ENCODE measurements at places on chromosomes 5 and 9.

DNA sequence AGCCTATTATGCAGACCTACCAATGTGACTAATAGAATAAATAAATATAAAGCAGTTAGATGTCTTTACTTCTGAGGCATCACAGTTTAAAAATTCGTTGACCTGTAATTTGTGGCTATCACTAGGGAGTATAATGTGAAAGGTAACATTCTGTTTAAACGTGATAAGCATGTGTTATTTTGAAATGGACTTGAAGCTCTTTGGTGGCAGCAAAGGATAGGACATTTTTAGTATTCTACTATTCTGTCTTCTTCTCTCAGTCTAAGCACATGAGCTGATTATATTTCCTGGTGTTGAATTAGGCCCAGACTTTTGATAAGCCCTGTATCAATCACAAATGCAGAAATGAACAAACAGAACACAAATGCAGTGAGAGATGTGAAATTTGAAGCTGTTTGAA, 974.0 kb upstream of the CDH10 start:
- DNase-seq = no peak

DNA sequence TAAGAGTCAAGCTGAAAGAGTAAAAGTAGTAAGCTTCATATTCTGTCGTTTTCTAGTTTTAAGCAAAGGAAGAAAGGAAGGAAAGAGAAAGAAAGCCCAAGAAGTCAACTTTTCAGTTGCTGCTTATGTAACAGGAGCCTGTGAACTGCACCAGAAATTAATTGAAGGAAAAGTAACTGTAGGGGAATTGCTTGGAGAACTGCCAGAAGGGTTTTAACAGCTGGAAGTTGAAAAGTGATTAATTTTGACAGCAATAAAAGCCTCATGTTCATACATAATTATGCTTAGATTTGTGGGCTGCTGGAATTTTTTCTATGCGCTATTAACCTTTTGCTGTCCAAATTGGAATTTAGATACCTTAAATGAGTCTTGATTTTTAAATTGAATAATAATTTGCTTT, 255.7 kb downstream of the ENC1 start:
- no peak for DNase-seq

GRCh38 chr9:18941060-18941740, 91.8 kb downstream of the SAXO1 start:
- no peak for DNase-seq

DNA sequence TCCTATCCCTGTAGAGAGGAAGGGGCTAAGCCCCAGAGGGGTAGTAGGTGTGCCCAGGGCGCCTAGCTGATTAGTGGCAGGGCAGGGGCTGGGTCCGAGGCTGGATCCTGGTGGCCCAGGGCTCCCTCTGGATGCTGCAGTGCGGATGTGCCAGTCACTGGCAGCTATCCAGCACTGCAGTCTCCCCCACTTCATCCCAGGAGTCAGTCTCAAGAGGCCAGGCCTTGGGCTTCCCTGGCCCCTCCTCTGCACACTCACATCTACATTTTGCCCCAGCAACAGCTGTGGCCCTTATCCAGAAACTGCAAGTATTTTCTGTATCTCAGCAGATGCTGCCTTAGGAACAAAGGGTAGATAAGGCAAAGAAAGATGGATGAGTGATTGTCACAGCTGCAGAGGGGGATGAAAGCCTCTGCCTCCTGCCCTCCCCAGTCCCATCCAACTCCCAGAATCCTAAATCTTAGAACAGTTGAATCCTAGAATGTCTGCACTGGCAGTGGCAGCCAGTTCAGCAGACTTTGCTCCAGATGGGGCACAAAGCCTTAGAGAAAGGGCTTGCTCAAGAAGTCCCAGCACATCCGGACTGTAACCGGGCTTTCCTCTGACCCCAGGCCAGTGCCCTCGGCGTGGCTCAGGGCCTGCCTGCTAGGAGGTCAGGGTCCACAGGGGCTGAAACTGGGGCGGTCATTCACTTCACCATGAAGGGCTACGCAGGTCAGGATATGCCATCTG, 1.6 kb downstream of the ANXA6 start:
- DNase-seq = no peak

DNA sequence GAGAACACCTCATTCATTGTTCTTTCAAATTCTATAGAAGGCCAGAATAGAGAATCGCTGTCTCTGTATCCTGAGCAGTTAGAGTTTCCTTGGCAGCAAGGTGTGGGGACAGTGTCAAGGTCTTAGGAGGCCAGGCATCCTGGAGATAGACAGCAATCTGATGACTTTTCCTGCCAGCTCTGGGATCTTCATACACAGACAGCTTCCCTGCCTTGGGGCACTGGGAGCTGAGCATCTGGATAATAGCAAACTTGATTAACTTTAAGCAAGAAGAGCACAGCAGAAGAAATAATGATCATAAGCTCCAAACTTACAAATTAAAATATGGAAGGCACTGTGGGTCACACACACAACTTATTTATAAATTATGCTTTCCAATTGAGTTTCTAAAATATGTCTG, 86.1 kb upstream of the STK32A start:
- no peak for DNase-seq

DNA sequence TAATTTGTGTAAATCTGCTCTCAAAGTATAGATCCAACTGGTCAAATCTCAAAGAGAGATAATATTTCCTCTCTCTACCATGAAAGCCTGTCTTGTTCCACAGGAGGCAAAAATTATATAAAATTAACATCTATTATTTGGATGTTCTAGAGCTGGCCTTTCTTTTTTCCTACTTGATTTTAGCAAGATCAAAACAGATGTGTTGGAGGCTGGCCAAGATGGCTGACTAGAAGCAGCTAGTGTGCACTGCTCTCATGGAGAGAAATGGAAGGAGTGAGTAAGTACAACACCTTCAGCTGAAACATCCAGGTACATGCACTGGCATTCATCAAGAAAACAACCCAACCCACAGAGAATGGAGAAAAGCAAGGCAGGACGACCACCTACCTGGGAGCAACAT, 298.6 kb upstream of the SLC24A2 start:
- DNase-seq = no peak

- DNase-seq = no peak
Observed at GRCh38 chr5:666816-667498, 26.2 kb downstream of the TPPP start.

DNA sequence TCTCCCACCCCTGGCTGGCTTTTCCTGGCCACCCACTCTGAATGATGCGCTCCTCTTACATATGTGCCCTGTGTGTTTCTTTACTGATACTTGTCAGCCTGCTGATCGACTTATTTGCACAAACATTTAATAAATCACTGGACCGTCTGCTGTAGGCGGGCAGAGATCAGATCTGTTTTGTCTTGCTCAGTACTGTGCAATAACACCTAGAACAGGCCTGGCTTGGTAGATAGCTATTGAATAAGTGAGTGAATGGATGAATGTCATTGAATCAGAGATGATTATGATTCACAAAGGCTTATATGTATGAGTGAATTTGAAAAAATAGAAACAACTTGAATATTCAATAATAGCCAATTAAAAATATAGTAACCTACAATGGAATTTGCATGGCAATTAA, 165.1 kb downstream of the RGS3 start:
- DNase-seq = no peak

DNA sequence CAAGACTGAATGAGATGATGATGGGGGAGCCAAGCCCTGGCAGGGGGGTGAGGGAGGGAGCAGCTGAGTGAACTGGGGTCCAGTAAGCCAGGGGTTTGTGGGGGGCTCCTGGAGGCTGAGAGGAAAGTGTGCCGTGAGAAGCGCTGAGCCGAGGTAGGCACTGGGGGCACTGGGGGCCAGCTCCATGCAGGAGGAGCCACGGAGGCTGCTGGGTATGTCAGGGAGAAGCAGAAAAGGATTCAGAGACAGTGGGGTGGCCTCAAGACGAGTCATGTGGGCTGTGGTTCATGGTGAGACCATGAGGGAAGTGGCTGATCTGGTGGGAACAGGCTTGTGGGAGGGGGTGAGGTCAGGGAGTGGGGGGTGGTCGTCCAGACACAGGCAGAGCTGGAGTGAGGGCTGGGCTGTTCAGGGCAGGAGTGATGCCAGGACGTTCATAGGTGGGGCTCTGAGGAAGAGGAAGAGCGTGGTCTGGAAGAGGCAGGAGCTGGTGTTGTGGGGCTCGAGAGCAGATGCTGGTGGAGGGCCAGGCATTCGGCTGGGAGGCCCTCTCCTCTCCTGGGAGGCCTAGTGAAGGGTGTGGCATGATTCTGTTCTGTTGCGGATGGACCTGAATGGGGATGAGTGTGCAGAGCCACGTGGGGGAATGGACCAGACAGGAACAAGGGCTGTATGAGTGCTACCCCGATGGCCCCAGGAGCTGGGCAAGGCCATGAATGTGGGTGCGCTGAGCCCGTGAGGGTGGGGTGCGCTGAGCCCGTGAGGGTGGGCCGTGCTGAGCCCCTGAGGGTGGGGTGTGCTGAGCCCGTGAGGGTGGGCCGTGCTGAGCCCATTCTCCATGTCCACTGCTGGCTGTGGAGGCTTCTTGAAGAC, 92.7 kb upstream of the CACNA1B start:
- DNase-seq = no peak

DNA sequence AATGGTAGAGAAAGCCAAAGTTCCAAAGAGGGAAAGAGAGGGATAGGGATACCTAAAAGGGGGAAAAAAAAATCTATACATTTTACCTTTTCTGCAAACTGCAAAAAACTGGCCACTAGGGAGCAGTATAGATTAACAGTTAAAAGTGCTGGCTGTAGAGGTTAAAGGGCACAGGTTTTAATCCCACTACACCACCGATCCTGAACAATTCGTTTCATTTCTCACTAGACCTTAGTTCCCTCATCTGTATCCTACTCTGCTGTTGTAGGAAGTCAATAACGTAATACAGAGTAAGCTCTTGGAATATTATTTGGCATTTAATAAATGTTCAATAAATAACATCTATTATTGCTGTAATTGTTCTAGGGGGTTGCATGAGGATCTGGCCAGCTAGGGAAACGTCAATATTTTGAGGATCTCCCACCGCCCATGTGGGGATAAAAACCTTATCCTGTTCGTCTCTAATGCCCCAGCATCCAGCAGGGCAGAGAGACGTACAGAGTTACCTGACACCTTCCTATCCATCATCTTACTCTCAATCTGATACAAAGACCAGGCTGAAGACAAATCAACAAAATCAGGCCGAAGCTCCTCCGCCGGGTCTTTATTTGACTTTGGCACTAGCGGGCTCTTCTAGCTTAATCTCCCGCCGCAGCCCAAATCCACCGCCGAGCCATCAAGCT, 757 bp downstream of the CDC26 start:
- DNase-seq = no peak

- no peak for DNase-seq
Observed at GRCh38 chr9:137685741-137686420, 67.1 kb downstream of the EHMT1 start.

DNA sequence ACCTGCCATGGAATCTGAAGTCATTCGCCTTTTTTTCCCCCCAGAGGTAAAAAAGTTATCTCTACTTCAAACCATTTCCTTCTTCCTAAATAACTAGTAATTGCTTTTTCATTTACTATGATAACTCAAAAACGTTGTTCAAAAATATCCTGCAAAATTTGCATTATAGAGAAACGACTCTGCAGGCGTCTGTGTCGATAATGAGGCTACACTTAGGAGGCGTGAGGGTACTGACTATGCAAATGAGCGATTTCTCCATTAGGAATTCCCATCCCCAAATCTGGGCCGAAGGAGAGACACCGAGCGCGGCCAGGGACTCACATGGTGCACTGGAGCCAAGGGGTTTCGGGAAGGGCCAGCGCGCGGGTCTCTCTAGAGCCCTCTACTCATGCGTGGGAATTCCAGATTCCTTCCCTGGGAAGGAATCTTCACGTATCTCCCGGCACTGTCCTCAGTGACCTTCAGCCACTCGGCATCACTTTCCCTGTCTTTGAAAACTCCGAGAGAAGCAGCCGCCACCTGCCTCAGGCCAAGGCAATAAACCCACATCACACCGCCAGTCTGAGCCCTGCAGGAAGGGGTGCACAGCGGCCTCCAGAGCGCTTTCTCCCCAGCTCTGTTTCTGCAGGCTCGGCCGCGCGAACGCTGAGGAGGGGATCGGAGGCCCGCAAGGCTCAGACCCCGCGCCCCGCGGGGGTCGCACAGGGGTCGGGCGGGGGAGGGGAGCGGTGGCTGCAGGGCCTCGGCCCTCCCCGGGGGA, 718 bp upstream of the DENND4C start:
- DNase-seq = peak; percentile 40

GRCh38 chr5:165405340-165405739, 1899.9 kb downstream of the MAT2B start:
- DNase-seq = no peak

DNA sequence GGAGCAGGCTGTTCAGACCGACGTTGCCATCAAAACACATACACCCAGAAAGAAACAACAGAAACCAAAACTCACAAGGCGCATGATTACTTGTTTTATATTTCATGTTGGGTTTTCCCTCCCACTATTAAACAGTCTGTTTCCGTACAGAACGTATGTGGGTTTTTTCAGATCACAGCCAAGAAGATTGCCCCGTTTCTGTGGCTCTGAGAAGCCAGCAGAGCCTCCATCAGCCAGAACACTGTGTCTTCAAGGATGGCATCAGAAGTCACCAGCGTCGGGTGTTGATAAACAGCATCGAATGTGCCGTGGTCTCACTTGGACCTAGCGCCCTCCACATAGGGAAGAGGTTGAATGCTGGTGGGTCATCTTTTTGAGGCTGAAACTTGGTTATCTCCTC, 42.8 kb downstream of the FAM78A start:
- DNase-seq = no peak

- no peak for DNase-seq
Observed at GRCh38 chr5:83513491-83513890, 41.9 kb downstream of the VCAN start.

- no peak for DNase-seq
Observed at GRCh38 chr9:131036529-131037334, 27.8 kb downstream of the LAMC3 start.

GRCh38 chr5:35803191-35803651, 53.5 kb upstream of the IL7R start:
- no peak for DNase-seq

- DNase-seq = no peak
Observed at GRCh38 chr5:56129288-56129687, 103.8 kb downstream of the ANKRD55 start.

DNA sequence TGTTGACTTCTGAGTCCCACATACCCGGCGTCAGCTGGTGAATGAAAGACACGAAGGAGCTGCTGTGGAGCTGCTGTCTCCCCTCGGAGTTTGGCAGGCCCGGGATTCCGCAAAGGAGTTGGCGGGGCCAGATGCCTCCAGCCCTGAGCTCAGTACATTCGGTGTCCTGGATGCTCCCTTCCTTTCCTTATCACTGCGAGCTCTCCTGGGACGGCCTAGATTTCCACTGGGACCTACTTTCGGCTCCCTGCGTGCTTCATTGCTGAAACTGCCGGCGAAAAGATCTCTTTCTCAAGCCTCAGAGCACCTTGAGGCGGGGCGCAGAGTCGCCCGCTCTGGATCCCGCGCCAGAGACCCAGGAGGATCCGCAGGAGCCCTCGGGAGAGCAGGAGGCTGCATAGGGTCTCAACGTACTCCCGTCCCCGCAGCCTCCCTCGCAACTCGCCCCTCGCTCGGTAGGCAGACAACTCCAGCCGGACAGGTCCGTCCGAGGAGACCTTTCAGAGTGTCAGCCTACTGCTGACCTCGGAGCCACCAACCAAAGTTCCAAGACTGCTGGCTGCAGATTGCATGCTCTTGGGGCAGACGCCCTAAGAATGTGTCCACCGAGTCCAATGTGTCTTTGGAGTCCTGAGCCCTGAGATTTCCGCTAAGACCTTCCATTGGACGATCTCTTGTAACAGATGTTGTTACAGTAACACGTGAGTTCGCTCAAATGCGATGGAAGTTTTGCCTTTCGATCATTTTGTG, 6.1 kb downstream of the ANXA2R start:
- no peak for DNase-seq
